ENCODE measurements at places on chromosomes 4 and X.
A peak's percentile ranks its signal among the peaks of the same experiment; 100 is the strongest.

- no peak for DNase-seq
Observed at GRCh38 chrX:37509349-37509748, 62.1 kb upstream of the LANCL3 start.

DNA sequence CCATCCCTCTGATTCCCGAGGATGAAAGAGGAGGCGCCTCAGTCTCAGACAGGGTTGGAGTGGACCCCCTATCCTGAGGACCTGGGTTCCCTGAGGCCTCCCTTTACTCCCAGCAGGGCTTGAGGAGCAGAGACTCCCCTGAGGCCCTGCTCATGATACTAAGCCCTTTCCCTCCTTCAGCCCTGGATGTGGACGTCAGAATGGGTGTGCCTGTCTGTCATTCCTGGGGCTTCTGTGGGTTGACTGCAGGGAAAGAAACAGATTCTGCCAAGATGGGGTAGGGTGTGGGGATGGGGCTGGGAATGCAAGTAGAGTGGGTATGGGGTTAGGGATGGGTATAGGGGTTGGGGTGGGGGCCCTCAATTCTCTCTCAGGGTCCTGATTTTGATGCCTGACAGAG lies 21.1 kb downstream of the MAGEA10 start:
- DNase-seq, result no peak

DNA sequence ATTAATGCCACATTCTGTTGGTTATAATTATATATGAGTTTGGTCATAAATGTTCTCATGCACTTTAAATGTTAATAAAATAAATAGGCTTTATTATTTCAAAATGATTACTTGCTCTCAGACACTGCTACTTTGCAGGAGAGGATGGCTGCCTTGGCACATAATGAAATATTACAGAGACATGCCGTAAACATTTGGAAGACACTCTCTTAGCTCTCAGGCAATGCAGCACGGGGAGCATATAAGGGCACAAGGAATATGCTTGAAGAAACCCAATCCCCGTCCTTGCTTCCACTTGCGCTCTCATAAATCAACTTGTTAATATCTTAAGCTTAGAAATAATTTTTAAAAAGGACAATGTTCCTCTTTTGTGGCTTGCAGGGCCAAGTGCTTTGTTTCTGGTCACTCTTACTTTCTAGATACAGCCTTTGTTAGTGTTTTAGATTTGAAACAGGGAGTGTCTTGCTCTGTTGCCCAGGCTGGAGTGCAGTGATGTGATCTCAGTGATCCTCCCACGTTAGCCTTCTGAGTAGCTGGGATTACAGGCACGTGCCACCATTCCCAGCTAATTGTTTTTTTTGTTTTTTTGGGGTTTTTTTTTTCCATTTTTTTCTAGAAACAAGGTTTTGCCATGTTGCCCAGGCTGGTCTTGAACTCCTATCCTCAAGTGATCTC lies 445.0 kb downstream of the SPRY1 start:
- no peak for DNase-seq

DNA sequence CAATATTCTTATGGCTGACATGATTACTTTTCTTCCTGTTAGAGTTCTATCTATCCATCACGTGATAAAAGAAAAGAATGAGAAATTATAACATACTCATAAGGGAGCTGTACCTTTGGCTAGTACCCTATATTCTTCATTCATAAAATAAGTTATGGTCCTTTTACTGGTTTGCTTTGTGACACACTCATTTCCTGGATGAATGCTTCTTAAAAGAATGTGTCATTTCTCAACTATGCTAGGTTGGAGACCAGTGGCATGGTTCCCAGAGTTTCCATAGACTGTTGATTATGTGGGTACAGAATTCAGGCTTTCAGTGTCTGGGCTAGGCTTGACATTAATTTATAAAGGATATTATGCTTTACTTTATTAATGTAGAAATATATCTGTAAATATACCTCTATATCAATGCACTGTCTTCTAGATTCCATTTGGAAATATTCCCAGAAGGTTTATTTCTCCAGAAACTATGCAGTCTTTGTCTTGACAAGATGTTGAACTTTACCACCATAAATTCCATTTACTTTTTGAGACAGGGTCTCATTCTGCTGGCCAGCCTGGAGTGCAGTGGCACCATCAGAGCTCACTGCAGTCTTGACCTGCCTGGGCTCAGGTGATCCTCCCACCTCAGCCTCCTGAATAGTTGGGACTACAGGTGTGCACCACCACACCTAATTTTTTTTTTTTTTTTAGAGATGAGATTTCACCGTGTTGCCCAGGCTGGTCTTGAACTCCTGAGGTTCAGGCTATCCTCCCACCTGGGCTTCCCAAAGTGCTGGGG lies 23.8 kb downstream of the NUDT6 start:
- no peak for DNase-seq

DNA sequence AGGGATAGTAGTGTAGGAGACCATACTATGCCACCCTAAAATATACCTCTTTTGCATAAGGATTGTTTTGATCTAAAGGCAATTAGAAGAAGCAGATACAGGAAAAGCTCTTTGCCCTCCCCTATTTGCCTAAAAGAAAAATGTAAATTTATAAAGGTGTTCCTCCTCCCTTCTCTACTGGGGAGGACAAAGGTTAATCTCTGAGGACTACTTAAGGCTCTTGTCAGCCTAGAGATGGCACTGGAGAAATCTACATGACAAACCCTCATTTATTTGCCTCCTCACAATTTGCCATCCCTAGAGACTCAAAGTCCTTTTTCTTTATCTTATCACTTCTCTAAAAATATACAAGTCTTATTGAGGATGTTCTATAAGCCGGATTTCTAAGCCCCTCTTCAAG lies 1021.8 kb downstream of the STPG2 start:
- no peak for DNase-seq

DNA sequence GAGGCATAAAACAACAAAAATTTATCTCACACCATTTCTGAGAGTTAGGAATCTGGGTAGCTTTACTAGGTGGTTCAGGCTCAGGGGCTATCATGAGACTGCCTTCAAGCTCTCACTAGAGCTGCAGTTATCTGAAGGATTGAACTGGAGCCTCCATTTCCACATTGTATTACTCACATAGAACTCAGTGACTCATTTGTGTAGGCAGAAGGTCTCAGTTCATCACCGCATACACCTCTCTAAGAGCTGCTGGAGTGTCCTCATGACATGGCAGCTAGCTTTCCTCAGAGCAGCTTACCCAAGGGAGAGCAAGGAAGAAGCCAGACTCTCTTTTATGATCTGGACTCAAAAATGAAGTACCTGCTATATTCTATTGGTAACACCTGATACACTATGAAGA lies 389.2 kb downstream of the IQCM start:
- DNase-seq, result no peak

DNA sequence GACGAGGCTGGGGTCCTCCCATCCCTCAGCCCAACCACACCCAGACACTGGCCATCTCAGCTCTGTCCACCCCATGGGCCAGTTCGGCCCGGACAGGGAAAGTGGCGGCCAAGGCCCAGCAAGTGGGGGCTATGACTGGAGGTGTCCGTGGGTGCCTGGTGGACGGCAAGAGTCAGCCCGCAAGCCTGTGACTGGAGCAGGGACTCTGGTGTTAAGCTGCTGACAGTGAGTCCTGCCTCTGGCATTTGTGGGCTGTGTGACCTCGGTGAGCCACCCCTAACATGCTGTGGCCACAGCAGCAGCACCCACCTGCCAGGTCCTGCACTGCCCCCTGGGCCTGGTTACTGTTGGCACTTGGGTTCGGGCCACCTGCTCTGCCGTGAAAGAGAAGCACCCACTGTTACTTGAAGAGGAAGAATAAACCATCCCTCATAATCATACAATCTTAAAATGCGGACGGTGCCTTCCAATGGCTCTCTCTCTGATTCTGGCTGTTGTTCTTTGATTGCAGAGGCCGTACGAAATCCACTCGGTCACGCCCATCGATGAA lies 252.0 kb downstream of the EVC2 start:
- DNase-seq, result no peak

DNA sequence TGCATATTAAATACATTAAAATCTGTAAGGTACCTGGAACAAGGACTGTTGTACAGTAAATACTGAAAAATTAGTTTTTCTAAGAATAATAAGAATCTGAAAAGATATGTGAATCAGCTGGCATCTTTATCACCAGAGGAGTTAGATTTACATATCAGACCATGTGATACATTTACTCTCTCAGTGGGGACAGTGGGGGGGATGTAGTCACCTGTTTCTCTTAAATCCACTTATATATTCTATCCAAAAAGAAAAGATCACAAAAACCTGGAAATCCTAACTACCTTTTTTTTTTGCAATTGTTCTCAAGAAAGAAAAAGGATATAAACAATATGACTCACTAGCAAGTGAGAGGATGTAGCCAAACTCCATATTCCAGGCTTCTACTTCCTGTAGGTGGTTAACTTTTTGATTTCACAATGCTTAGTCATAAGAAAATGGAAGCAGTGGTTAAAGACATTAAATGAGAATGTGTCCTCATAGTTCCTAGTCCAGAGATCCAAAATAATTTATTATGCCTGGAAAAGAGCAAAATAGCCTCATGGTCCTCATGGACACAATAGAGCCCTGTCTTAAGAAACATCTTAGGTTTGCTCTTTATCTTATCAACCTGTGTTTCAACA lies 22.5 kb upstream of the MYOZ2 start:
- DNase-seq, result peak; percentile 76

DNA sequence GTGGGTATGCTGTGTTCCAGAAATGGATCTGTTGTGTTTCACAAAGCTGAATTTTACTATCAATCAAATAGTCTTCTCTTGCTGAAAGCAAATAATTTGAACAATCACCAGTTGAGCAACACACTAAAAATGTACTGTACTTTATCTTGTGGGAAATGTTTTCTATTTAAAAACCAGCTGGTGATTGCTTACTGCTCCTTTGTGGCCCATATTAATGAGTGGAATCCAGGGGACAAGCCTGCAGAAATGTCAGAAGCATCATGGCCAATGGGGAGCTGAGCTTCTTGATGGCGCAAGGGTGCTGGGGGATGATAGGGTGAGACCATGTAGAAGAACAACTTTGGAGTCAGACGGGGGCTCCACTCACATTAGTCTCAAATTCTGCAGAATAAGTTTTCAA lies 346.2 kb downstream of the ARHGAP10 start:
- no peak for DNase-seq

DNA sequence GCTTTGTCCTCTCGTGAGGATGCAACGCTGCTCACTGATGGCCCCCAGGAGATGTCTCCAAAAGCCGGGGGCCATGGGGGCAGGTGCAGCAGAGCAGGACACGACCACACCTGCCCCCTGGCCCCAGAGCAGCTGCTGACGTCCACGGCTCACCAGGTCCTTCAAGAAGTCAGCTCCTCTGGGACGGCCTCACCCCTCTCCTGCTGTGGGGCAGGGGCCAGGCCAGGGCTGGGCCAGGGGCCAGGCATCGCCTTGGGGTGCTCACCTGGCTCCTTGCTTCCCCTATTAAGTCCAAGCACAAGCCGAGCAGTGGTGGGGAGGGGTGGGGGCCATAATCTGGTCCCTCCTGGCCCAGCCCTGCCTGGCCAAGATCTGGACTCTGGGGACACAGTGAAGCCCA lies 28.6 kb upstream of the MXD4 start:
- no peak for DNase-seq

DNA sequence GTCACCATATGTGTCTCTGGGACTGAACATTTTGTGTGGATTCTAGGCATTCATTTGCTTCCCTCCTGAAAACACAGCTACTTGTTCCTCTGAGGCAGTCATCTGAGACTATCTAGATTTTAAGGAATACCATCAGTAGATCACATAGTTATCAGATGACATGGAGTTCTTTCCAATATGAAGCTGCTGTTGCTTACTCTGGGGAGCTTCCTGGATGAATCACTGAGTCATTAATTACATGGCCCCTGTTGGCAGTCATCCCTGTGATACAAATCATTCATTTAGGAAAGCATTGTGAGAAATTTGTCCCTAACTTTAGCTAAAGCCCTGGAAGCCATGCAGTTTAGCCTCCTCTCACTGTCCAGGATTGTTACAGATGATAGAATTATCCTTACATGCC lies 98.2 kb upstream of the ARSJ start:
- DNase-seq, result no peak

DNA sequence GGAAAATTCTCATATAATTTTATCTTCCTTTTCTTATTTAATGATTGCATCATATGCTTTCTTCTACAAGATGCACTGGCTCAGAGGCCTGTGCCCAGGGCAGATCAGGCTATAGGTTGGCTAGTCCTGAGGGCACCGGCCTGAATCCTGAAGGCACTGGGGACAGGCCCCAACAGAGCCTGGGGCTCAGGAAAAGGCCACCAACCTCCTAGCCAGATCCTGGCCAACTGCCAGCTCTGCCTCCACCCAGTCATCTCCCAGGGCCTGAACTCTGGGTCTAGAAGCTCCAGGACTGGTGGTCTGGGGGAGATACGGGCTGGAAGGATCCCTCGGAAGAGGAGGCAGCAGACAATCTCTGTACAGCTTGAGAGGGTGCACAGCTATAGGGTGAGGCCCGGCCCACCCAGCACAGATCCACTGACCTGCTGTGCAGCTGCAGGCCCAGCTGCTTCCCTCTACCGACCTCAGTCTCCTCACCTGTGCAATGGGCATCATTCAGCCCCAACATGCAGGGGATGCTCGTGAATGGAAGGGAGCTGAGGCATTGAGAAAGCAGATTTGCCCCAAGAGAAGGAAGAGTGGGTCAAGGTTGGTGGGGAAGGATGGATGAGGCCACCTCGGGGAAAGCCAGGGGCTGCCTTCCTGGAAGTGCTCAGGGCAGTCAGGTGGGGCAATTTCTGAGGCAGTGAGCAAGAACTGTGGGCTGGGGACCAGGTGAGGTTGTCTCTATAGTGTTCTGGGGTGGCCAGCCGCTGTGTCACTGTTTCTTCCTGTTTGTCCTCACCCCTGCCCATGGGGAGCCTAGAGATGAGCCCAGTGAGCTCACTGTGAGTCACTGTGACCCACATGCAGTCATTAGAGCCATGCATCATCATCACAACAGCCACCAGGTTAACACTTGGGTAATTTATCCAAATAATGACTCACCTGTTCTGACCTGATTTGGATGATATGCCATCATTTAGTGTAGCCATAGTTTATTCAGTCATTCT lies 22.4 kb upstream of the XAGE2 start:
- no peak for DNase-seq

GRCh38 chrX:118528071-118528737 lies 32.6 kb downstream of the DOCK11 start:
- DNase-seq, result peak; percentile 67

DNA sequence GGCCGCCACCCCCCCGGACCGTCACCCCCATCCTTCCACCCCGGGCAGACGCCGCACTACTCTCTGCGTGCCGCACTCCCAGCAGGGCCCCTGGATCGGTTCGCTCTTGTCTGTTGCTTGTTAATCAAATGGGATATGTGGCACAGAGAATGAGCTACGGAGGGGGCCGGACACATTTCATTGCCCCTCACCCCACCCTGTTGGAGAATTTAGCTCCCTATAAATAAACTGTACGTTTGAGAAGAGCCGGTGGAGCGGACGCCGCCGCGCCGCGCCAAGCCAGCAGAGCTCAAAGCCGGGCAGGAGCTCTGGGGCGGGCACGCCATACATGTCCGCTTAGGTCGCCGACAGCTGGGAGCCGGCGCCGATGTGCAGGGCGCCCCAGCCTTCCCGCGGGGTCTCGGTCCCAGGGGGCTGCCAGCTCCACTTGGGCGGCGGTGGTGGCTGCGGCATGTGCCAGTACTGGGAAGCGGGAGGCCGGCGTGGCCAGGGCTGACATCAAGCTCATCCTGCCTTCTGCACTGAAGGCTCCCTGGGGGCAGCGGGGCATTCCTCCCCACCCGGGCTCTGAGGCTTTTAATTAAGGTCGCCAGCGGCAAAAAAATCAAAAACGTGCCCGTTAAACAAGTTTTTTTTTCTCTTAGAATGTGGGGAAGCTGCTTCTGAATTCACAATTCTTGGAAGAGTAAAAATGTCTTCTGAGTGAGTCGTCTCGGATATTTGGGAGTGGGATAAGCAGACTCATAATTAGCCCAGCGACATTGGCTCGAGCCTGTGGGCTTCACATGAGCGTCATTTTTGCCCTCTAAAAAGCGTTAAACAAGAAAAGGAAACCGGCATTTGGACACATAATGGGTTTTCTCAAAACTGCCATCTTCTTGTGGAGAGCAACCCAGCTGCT lies 1.1 kb upstream of the PCDH19 start:
- no peak for DNase-seq
